Effector CD4-positive, alpha-beta T cell (primary cell): ENCODE measurements at places on chromosomes 2 and 18.

DNA sequence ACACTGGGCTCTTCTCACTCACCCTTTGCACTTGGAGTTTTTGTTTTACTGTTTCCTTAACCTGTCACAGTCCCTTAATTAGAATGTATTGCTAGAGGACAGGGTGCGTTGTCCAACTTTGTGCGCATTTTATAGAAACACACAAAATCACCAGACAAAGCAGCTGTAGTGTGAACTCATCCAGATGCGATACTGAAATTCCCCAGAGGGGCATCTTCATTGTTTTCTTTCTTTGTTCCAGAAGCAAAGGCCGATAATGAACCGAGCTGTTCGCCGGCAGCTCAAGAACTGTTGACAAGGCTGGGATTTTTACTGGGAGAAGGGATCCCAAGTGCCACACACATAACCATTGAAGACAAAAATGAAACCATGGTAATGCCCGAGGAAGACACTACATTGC, 137.6 kb downstream of the WDSUB1 start:
- no peak for DNase-seq

DNA sequence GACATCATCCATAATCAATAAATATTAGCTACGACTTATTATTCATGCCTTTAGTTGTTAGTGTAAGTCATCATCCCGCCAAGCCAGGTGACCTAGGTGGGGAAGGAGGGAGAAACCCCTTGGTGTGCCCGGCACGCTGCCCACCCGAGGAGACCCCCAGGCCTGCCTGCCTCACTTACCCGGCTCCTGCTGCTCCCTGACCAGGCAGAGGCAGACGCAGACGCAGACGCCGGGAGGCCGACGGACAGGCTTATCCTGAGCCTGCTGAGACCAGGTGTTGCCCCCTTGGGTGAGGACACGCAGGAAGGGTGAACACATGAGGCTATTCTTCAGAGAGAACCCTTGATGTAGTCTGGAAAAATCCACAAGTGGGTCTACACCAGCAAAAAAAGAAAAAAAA, 401.8 kb downstream of the GALR1 start:
- DNase-seq, result no peak

GRCh38 chr2:36889795-36890194, 76.5 kb downstream of the STRN start:
- DNase-seq, result no peak

- no peak for DNase-seq
Observed at GRCh38 chr18:75249672-75250470, 39.3 kb downstream of the TSHZ1 start.

DNA sequence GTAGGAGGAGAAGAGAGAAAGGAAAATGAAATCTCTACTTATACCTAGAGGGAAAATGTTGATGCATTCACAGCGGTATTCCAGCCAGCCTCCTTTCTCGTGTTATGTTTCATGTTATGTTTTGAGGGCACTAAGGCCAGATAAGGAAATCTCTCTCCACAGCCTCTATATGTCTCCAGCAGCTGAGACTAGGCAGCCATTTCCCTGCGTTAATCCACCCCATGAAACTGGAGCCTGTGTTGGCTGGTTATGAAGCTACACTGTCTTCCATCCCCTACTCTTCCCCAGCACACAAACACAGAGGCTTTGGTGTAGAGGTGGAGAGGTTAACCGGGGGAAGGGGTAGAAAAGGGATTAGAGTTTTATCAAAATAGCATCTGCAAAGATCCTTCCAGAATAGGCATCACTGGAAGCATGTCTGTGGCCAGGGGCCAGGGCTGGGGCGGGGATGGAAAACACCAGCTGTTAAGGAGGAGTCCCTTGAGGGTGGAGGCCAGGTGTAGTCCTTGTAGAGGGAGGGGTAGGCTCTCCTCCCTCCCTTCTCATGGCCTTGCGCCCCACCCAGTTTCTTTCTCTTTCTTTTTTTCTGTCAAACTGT, 100.9 kb upstream of the TNP1 start:
- no peak for DNase-seq

DNA sequence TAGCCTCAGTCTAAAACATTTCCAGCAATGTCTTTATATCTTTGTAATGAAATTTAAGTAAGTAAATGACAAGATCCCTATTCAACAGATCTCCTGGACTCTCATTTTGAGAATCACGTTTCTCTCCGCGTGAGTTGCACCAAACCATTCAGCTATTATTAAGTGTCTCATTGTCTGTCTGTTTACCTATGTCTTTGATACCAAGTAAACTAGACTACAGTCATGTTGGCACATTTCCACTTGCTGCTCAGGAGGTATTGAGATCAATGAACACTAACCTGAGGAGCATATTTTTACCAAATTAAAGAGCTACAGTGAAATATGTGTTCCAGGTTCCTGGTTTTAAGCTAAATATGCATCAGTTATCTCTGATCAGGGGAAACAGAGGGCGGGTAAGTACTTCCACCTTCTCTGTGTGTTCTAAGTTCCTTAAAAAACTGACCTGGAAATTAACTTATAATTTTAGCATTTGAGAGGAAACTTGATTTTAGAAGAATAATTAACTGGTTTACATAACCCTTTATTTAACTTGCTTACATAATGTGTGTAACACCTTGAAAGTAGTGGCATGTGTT, 125.8 kb downstream of the OSBPL6 start:
- DNase-seq, result no peak

DNA sequence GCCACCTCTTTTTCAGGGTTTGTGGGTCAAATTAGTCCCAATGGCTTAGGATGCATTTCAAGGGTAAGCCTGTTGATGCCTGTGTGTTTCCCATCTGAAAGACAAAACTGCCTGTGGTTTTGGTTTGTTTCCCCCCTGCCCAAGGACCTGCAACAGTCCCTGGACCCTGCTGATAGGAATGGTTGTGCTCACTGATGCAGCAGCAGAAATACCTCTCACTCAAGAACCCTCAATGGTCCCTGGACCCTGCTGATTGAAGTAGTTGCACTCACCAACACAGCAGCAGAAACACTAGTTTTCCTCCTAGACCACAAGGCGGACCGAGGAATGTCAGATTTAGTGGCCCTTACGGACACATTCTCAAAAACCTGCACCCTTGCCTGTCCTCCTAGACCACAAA, 386.9 kb downstream of the NUP35 start:
- no peak for DNase-seq

DNA sequence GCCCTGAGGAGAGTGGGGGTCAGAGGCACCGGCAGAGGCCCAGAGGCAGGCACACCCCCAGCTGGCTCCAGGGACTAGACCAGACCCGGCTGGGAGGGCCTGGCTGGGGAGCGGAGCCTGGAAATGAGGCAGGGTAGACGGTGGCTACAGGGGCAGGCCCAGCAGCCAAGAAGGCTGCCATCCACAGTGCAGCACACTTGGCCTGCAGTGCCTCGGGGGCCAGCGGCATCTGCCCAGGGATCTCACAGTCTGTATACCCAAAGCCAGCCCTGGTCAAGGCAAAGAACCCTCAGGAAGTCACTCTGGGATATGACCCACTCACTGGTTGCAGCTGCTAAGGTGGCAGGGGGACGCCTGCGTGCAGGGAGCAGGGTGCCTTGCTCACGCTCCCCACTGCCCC, 17.8 kb downstream of the PER2 start:
- no peak for DNase-seq

DNA sequence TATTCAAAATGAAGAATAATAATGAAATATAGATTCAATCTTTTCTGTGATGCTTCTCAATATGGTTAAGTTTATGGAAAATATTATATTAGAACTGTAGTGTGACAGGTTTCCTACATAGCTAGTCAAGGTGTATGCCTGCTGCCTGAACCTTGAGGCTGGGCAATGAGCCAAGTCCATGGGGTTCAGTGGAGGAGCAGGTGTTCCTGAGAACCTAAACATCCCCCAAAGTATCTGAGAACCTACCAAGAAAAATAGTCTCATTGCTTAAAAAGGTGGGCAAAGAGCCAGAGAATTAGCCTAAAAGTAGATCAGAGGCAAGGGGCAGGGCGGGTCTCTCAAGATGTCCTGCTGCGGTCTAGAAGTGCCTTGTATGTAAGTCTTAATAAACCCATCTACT, 185.9 kb upstream of the SPHKAP start:
- DNase-seq, result no peak

DNA sequence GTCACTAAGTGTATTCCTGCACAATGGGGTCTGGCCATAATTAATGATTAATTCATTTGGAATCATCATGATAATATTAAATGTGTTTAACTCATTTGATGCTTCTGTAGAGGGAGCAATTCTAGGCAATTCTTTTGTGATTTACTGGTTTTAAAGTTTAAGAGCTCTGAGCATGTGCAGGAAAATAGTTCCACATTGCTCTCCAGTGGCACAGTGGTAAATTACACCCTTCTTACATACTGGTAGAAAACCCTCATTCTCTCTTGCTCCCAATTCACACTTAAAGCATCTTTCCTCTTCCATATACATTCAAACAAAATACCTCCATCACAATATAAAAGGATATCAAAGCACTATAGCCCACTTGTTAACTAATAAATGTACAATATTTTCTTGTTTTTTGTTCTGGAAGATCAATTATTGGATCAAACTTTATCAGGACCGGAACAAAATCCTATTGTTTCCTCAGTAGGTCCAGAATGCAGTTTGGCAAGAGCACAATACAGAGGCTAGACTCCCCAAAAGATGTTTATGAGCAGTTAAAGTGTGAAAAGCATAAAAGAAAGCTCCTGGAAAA, 844.3 kb downstream of the MBD2 start:
- no peak for DNase-seq

- DNase-seq, result no peak
Observed at GRCh38 chr2:145543155-145543554, 1023.2 kb upstream of the ZEB2 start.

DNA sequence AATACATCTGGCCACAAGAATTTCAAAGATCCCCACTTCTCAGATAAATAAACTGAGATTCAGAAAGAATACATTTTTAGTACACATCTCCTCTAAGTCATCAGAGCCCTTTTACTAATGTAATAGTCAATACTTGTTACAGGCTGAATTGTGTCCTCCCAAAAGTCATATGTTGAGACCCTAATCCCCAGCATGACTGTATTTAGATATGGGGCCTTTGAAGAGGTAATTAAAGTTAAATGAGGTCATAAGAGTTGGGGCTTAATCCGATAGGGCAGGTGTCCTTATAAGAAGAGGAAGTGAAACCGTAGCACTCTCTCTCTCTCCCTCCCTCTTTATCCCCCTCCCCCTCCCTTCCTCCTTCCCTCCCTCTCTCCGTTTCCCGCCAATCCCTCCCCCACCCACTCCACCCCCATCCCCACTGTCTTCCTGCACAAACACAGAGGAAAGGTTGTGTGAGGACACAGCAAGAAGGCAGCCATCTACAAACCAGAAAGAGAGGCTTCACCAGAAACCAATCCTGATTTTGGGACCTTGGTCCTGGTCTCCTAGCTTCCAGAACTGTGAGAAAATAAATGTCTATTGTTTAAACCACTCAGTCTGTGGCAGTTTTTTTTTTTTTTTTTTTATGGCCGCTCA, 66.6 kb upstream of the ZNF397 start:
- DNase-seq, result no peak

- no peak for DNase-seq
Observed at GRCh38 chr2:227285741-227286236, 39.3 kb upstream of the MFF start.

DNA sequence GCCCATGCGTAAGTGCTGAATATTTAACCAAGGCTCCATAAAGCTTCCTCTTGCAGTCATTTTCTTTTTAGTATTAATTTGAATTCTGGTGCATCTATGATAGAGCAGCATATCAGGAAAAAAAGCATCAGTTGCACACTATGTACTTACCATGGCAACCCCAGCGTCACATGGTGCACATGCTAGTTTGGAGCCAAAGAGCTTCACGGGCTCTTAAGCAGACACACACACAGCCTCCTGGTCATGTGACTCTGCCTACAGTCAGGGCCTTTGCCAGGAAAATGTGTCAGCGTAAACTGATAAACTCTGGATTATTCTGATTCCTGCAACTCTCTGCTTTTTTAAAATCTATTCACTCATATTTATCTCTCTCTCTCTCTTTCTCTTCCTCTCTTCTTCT, 30.2 kb downstream of the NYAP2 start:
- no peak for DNase-seq

GRCh38 chr18:50776383-50776782, 43.4 kb downstream of the MRO start:
- no peak for DNase-seq
